ENCODE measurements at places on chromosomes 13 and 19. TPM values are rescaled to one million over a fixed set of nuclear protein-coding genes. Genes with fewer than 3 reads are reported as not detected.

CCL25 gene
- not detected for total RNA-seq

DNA sequence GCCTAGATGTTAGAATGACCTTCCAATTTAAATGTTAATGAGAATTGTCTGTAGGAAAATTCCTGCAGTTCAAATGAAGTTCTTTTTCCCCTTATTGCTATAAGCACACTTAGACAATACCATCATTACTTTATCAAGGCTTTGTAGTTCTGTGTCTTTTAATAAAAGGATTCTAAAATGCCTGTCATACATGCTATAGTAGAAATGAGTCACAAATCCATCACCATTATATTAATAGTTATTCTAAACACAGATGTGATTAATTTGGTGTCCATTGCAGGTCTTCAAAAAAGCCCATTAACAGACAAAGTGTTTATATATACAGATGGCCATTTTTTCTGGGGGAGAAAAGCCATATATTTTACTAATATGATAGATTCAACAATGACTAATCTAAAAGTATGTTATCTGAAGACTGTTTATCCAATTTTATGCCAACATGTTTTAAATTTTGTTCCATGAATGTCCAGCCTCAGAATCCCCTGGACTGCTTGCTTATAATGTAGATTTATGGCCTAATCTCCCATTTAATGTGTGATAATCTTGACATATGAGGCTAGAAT lies 1678.3 kb upstream of the PCDH20 start:
- no peak for DNase-seq
- no peak overlapping the region for H3K4me3 ChIP-seq
- no peaks in the 10 kb centered on the region for H3K4me1 ChIP-seq
- no peaks in the 10 kb centered on the region for H3K36me3 ChIP-seq

LGALS4 gene
- total RNA-seq: 0.29 TPM

GRCh38 chr19:1782521-1782920 lies 29.2 kb downstream of the ONECUT3 start:
- H3K4me3 ChIP-seq: no peak overlapping the region
- H3K36me3 ChIP-seq: no peaks in the 10 kb centered on the region
- no peak overlapping the region for H3K27ac ChIP-seq
- DNase-seq: no peak
- no peaks in the 10 kb centered on the region for H3K4me1 ChIP-seq

DNA sequence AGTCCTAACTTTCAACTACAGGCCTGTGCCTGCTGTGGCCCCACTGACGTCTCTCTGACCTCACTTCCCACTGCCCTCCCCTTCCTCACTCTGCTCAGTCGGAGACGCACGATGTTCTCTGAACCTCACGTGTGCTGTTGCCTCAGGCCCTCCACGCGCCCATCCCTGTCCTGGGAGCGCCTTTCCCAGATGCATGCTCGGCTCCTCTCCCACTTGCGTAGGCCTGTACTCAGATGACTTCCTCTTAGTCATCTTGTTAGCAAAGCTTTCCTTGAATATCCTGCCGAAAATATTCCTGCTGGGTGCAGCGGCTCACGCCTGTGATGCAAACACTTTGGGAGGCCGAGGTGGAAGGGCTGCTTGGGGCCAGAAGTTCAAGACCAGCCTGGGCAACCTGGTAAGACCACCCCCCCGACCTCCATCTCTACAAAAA lies 9.3 kb upstream of the SYT5 start:
- H3K36me3 ChIP-seq: no peaks in the 10 kb centered on the region
- no peaks in the 10 kb centered on the region for H3K27me3 ChIP-seq
- H3K27ac ChIP-seq: no peak overlapping the region
- DNase-seq: no peak
- H3K4me1 ChIP-seq: no peaks in the 10 kb centered on the region

GRCh38 chr13:34040863-34041262 lies 222.9 kb downstream of the RFC3 start:
- no peak for DNase-seq
- no peaks in the 10 kb centered on the region for H3K36me3 ChIP-seq
- no peaks in the 10 kb centered on the region for H3K4me1 ChIP-seq
- H3K4me3 ChIP-seq: no peak overlapping the region
- H3K27me3 ChIP-seq: no peaks in the 10 kb centered on the region

USP12 gene
- total RNA-seq: 20.3 TPM

All from endodermal cell (in vitro differentiated cells).